ENCODE measurements at places on chromosomes 5 and 9.

DNA sequence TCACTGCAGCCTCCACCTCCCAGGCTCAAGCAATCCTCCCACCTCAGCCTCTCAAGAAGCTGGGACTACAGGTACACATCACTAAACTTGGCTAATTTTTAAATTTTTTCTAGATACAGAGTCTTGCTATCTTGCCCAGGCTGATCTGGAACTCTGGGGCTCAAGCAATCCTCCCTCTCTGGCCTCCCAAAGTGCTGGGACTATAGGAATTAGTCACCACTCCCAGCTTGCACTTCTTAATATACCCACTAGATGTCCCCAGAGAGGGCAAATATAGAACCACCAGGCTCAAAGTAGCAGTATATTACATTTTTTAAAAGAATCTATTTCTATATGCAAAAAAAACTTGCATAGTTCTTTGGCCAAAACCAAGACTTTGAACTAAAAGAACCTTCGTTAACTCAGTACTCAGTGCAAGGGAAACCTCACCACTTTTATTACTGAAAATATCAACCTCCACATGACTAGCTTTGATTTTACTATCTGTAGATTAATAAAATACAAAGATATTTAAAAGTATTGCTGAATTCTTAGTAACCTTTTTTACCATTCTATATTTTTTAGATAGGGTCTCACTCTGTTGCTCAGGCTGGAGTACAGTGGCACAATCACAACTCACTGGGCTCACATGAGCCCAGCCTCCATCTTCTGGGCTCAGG is 25.8 kb upstream of the HSD17B3 start:
- peak; percentile 44 for DNase-seq

- DNase-seq = no peak
Measured at GRCh38 chr5:32339878-32340277, 27.1 kb upstream of the MTMR12 start.

DNA sequence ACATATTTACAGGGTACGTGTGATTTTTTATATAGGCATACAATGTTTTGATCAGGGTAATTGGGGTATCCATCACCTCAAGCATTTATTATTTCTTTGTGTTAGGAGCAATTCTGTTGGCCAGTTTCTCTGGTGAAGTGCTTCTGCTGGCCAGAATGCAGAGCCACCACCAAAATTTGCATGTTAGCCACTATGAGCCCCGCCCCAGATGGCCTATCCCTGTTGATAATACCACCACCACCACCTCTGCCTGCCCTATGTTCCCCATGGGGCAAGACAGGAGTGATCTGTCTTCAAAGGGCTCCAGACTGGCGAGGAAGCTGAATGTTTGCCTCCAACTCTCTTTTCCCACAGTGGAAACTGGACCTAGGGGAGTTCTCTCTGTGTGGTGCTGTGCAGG is 26.0 kb upstream of the JAK2 start:
- DNase-seq = no peak

DNA sequence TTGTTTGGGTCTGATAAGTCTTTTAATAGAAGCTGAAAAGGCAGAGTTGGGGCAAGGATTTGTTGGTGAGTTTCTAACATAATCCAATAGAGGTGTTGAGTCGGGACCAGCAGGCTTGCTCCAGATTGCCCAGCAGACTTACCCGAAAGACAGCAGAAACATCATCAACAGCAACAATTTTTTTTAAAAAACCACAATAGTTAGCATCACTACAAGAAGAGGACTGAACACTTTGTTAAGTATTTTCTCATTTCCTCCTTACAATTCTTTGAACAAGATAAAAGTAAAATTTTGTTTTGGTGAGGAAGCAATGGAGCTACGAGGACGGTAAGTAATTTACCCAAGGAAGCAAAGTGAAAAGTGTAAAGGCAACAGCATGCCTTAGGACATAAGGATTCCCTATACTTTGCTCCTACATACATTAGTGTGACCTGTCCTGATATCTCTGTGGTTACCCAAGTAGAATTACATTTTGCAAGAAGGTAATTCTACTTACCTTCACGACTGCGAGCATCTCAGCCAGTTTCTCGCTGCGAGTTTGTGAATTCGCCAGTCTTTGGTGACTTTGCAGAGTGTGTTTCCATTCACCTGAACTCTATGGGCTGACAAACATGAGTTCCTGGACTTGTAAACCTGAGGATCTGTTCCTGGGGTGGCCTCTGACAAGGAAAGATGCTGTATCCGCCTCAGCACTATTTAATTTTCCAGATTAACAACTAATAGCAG is 13.2 kb downstream of the ITK start:
- no peak for DNase-seq

DNA sequence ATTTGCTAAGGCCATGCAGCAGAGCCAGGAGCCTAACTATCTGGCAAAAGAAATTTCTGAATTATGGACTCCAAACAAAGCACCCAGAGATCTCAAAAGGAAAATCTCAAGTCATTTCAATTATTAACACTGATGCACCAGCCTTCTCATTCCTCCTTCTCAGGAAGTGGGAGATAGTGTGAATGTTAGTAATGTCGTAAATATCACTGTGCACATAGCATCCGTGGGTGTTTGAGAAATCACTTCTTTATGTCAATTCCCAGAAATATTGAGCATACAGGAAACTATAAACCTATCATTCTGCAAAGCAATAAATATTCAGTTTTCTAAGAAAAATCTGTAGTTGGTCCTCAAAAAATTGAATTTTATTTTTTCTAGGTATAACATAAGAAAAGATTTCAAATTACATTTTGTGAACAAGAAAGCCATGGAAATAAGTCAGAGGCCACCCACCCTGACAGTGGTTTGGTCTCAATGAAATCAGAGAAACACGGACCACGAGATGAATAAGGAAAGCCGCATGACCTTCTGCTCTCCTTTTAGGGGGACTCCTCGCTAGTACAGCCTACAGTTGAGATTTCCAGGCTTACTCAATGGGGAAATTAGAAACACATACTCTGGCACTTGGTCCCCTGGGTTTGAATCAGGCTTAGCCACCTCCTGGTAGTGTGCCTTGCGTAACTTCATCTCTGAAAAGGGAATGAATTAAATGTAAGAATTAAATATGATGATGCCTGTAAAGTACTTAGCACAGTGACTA is 120.6 kb downstream of the DIRAS2 start:
- no peak for DNase-seq

DNA sequence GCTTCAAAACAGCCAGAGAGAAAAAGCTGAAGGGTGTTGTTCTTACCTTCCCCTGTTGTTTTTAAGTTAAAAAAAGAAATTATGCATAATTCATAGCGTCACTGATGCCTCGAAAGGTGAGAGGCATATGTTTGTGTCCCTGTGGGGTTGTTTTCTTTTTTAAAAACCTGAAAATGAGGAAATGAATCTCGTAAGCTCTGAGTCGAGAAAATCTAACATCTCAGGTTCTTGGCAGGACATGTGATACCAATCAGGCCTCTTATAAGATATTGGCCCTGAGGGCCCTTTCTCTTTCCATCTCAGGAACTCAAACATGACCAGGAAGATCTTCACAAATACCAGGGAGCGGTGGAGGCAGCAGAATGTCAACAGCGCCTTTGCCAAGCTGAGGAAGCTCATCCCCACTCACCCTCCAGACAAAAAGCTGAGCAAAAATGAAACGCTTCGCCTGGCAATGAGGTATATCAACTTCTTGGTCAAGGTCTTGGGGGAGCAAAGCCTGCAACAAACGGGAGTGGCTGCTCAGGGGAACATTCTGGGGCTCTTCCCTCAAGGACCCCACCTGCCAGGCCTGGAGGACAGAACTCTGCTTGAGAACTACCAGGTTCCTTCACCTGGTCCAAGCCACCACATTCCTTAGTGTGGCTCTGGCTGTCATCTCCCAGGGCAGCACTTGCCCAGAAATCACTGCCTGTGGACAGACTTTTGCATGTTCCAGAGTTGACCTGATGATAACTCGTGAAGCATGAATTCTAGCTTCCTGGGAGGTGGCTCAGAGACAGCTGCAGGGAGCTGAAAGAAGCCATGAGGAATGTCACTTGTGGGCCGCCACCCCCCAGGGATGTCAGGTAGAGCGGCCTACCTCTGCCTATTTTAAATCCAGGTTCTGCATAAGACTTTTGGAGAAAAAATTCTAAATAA is at the start of gene TAL2:
Gene TAL2 (plus strand): TSS at position 274 of the 921 bp plus-strand sequence. CDS start 40 bp downstream, at position 314.
- no peak for DNase-seq

DNA sequence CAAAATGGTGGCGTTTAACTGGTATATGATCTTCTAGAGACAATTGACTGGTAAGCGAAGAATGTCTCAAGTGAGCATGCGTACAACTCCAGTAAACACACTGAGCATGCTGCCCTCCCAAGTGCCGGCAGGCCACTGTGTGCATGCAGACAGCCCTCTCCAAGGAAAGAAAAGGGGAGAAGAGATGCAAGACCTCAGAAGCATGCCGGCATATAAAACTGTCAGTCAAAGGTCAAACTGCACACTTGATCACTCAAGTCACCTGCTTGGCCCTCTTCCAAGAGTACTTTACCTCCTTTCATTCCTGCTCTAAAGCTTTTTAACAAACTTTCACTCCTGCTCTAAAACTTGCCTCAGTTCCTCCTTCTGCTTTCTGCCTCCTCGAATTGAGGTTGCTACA is 910.2 kb downstream of the TAF11L14 start:
- DNase-seq = no peak

- DNase-seq = no peak
Measured at GRCh38 chr5:84724683-84725082, 340.0 kb upstream of the EDIL3 start.

GRCh38 chr9:27528076-27528885 is 1.3 kb downstream of the MOB3B start:
- no peak for DNase-seq

GRCh38 chr5:55701462-55702103 is 10.5 kb downstream of the SLC38A9 start:
- no peak for DNase-seq

DNA sequence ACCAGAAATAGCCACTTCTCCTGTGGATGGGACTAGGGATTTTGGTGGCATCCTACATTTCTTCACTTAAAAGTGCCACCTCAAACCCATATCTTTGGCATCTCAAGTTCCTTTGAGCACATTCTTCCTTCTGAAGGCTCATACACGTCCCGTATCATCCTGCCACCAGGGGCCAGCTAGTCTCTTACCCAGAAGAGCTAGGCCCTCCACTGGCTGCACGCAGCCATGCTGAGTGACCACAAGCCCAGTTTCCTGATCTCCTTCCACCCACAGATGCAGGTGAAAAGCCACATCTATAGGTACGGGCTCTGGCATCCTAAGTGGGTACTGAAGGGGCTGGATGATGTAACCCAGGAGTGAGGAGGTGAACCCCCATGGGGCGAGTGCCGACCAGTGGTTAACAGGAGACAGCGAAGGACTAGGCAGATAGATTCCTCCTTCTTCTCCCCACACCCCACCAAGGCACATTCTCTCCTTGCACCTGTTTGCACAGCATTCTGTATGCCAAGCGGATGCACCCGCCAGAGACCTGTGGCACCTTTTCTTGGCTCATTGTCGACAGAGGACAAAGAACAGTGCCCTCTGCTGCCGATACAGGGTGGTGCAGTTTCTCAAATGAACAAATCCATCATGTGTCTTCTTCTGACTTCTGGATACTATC is 14.4 kb upstream of the SCGB3A1 start:
- peak; percentile 77 for DNase-seq

DNA sequence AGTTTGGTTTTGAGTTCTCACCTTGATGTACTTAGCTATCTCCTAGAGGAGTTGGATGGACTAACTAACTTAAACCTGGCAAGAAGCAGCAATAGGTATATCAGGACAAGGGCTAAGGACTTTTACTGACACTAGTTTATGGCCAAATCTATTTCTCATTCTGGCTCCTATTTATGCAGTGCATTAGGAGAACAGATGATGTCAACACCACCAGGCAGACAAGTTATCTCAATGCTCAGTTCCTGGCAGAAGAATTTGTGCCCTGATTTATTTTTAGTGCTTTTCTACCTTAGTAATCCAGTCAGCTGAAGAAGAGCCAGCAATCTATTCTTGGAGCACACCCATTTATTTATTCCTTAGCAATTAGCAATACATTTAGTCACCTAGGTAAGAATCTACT is 30.7 kb upstream of the MYOT start:
- DNase-seq = no peak

- no peak for DNase-seq
Measured at GRCh38 chr5:763998-764781, 20.3 kb downstream of the ZDHHC11B start.

GRCh38 chr9:88372103-88372654 is 16.1 kb upstream of the SPIN1 start:
- DNase-seq = no peak

Data from A549 (cell line).